ENCODE measurements at places on chromosomes 16 and 17.

DNA sequence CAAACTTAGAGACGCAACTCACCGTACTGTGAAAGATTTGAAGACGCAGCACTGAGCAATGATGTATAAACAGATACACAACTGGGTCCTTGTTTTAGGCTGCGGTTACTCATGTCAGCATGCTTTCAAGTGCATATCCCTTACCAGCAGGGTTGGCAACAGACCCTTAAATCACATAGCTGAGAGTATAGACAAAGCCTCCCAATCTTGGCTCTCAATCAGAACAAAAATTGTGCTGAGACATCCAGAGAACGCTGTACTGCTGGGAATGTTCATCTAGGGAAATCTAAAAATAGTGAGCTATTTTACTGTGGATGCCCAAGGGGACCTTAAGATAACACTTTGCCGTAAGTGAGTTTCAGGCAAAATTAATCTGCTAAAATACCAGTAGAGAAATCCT is 84.4 kb upstream of the NUDT7 start:
- no peak overlapping the region for H3K4me3 ChIP-seq
- DNase-seq = no peak
- no peaks in the 10 kb centered on the region for H3K27me3 ChIP-seq
- H3K27ac ChIP-seq = no peak overlapping the region
- no peaks in the 10 kb centered on the region for H3K4me1 ChIP-seq

DNA sequence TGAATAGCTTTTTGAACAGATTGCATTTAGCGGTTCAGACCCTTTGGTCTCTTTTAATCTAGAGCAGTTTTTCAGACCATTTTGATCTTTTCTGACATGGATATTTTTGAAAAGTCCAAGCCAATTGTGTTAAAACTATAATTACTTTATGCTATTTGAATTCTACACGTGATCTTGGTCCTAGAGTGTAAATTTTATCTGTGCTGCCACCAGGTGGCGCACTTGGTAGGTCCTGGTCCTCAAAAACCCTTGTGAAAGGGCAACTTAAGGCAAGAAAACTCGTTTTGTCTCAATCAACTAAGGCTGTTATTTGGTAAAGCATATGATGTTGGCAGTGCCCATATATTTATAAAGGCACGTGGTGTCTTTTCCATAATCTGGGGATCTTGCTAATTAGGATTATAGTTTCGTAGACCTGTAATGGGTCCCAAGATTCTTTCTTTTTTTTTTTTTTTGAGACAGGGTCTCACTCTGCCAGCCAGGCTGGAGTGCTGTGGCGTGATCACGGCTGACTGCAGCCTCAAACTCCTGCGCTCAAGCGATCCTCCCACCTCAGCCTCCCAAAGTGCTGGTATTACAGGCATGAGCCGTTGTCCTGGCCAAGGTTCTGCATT is 43.9 kb upstream of the TEX2 start:
- no peak overlapping the region for H3K4me3 ChIP-seq
- no peak overlapping the region for H3K27ac ChIP-seq
- H3K4me1 ChIP-seq = peaks cover 2% of the 10 kb centered on the region
- no peaks in the 10 kb centered on the region for H3K27me3 ChIP-seq

- H3K36me3 ChIP-seq = no peaks in the 10 kb centered on the region
- H3K27ac ChIP-seq = no peak overlapping the region
- peaks cover 2% of the 10 kb centered on the region for H3K4me1 ChIP-seq
- peaks cover 3% of the 10 kb centered on the region for H3K27me3 ChIP-seq
- DNase-seq = no peak
Observed at GRCh38 chr17:8664456-8665126, 34.1 kb upstream of the MYH10 start.

- H3K27ac ChIP-seq = no peak overlapping the region
- no peaks in the 10 kb centered on the region for H3K36me3 ChIP-seq
- DNase-seq = no peak
Observed at GRCh38 chr17:45451131-45451530, 18.5 kb upstream of the ARHGAP27 start.

- DNase-seq = no peak
- no peaks in the 10 kb centered on the region for H3K27me3 ChIP-seq
- H3K36me3 ChIP-seq = peaks cover 16% of the 10 kb centered on the region
- peak overlapping the region; percentile 95 for H3K27ac ChIP-seq
- H3K4me3 ChIP-seq = peak overlapping the region; percentile 32
Observed at GRCh38 chr17:8153525-8153956, 1.3 kb upstream of the PER1 start.

DNA sequence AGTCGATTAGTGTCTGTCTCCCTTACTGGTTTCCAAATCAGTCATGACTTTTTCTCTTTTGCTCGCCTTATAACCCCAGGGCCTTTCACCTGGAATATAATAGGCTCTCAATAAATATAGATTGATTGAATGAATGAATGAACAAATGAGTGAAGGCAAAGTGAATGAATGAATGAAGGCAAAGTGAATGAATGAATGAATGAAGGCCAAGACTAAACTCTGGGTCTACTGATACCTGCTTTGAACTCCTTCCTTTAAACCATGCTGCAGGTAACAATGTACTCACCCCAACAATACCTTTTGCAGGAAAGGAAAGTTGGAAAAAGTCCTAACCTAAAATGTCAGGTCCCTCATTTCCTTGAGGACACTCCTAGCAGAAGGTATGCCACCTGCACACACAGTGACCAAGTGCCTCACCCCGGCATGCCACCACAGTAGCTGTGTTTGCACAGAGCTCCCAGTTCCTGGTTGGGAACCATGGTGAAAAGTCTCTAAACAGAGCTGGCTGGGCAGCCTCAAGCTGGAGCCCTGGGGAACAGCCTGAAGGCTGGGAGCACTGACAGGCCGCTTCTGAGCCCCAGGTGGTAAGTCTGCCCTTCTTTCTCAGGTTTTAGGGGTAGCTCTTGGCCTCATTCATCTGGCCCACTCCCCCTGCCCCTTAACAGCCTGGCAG is 42.7 kb upstream of the ANKFN1 start:
- H3K36me3 ChIP-seq = no peaks in the 10 kb centered on the region
- H3K27ac ChIP-seq = no peak overlapping the region
- no peaks in the 10 kb centered on the region for H3K4me1 ChIP-seq
- no peak for DNase-seq

DNA sequence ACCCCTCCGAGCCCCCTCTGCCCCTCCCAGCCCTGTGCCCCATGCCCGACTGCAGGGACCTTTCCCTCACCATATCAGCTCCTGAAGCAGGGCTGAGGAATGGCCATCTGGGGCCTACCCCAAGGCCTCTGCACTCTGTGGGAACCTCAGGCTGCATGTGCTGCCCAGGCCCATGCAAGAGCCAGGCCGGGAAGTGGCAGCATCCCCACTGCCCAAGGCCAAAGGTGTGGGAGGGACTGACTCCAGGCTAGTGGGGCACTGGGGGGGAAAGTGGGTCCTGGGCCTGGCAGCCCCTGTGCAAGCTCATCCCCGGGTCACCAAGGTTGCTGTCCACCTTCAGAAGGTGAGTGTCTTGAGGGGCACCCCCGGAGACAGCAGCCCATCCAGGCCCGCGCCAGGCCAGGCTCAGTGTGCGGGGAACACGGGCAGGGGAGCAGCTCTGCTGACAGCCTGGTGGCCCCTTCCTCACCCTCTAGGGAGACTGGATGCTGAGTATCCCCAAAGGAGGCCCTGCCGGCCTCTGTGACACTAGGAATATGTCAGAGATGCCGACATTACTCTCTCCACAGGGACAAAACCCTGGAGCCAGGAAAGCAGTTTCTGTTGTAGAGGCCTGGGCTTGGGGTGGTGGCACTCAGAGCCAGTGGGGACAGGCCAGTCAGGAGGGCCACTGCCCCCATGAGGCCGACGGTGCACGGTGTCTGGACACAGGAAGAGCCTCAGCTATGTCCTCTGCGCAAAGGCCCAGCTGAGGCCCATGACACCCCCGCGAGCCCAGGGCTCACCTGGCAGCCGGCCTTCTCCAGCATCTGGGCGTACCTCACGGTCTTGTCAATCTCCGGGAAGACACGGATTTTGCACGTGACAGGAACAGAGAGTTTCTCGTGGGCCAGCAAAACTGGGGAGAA is 3.3 kb downstream of the DUS1L start:
- no peaks in the 10 kb centered on the region for H3K27me3 ChIP-seq
- DNase-seq = no peak
- H3K4me3 ChIP-seq = no peak overlapping the region
- peaks cover 44% of the 10 kb centered on the region for H3K36me3 ChIP-seq
- H3K27ac ChIP-seq = no peak overlapping the region

GRCh38 chr17:4768298-4768697 is 3.4 kb upstream of the TM4SF5 start:
- H3K36me3 ChIP-seq = no peaks in the 10 kb centered on the region
- no peak overlapping the region for H3K27ac ChIP-seq
- H3K4me1 ChIP-seq = no peaks in the 10 kb centered on the region
- H3K27me3 ChIP-seq = no peaks in the 10 kb centered on the region
- no peak overlapping the region for H3K4me3 ChIP-seq
- DNase-seq = no peak

DNA sequence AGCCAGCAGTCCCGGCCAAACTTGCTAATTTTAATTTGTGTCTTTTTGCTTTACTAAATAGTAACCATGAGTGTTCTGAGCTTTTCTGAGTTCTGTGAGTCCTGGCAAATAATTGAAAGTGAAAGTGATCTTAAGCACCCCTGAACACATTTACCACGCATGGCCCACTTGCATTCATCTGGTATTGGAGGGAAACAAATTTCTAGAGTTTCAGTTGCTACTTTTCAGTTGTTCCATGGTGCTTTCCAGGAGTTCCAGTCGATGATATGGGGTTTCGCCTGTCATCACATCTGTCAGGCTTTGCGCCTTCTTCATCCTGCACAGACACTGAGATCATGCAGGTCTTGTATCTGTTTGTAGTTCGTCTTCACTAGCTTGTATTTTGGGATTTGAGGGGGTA is 44.1 kb downstream of the CRLF3 start:
- no peak overlapping the region for H3K27ac ChIP-seq
- H3K4me1 ChIP-seq = no peaks in the 10 kb centered on the region
- H3K36me3 ChIP-seq = peaks cover 6% of the 10 kb centered on the region

GRCh38 chr16:62408760-62409159 is 372.5 kb upstream of the CDH8 start:
- no peaks in the 10 kb centered on the region for H3K36me3 ChIP-seq
- no peak overlapping the region for H3K4me3 ChIP-seq
- H3K4me1 ChIP-seq = peaks cover 2% of the 10 kb centered on the region
- no peaks in the 10 kb centered on the region for H3K27me3 ChIP-seq
- DNase-seq = peak; percentile 5

GRCh38 chr17:21008160-21008915 is 34.5 kb downstream of the USP22 start:
- no peak for DNase-seq
- H3K27me3 ChIP-seq = no peaks in the 10 kb centered on the region
- no peaks in the 10 kb centered on the region for H3K4me1 ChIP-seq
- no peak overlapping the region for H3K27ac ChIP-seq
- peaks cover 100% of the 10 kb centered on the region for H3K36me3 ChIP-seq

GRCh38 chr16:11005611-11005975 is 61.2 kb downstream of the CLEC16A start:
- H3K4me1 ChIP-seq = peaks cover 20% of the 10 kb centered on the region
- H3K36me3 ChIP-seq = peaks cover 2% of the 10 kb centered on the region
- H3K27me3 ChIP-seq = no peaks in the 10 kb centered on the region
- H3K27ac ChIP-seq = no peak overlapping the region

DNA sequence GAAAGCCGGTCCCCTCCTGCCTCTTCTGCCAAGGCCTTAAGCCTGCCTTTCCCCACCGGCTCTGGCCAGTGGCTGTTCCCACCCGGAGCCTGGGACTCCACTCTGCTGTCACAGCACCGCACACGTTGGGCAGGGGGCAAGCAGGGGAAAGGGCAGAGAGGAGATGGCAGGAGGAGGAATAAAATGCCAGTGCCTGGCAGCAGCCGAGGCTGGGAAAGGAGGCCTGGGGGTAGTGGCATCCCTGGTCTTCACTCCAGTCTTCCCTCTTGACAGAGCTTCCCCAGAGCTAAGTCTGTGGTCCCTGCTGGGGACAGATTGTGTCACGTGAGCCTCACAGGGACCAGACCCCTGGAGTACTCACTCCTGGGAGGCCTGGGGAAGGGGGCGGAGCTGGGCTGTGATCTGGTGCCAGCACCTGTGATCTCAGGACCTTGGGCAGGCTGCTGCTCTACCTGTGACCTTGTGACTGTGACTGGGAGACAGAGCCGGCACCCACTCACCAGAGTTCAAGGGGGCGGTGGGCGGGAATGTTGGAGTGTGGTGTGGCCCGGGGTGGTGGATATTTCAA is 97.2 kb upstream of the GSE1 start:
- no peak overlapping the region for H3K4me3 ChIP-seq
- no peaks in the 10 kb centered on the region for H3K27me3 ChIP-seq
- no peak for DNase-seq
- H3K4me1 ChIP-seq = peaks cover 27% of the 10 kb centered on the region
- H3K36me3 ChIP-seq = no peaks in the 10 kb centered on the region

GRCh38 chr16:58862334-58863021 is 128.4 kb upstream of the GOT2 start:
- no peaks in the 10 kb centered on the region for H3K4me1 ChIP-seq
- no peak overlapping the region for H3K27ac ChIP-seq
- H3K4me3 ChIP-seq = no peak overlapping the region
- no peaks in the 10 kb centered on the region for H3K27me3 ChIP-seq

- H3K36me3 ChIP-seq = peaks cover 5% of the 10 kb centered on the region
- H3K27me3 ChIP-seq = no peaks in the 10 kb centered on the region
Observed at GRCh38 chr17:57552114-57552624, 192.9 kb downstream of the CCDC182 start.

- H3K27me3 ChIP-seq = peaks cover 6% of the 10 kb centered on the region
- H3K36me3 ChIP-seq = no peaks in the 10 kb centered on the region
- H3K4me3 ChIP-seq = no peak overlapping the region
- no peak overlapping the region for H3K27ac ChIP-seq
- DNase-seq = peak; percentile 54
Observed at GRCh38 chr17:75601057-75601987, 13.7 kb downstream of the MYO15B start.

GRCh38 chr17:2683912-2684311 is 27.7 kb downstream of the CLUH start:
- no peak for DNase-seq
- no peak overlapping the region for H3K27ac ChIP-seq
- H3K36me3 ChIP-seq = peaks cover 66% of the 10 kb centered on the region
- H3K4me1 ChIP-seq = peaks cover 2% of the 10 kb centered on the region
- no peak overlapping the region for H3K4me3 ChIP-seq

- no peak for DNase-seq
- no peaks in the 10 kb centered on the region for H3K36me3 ChIP-seq
- H3K4me3 ChIP-seq = no peak overlapping the region
- H3K4me1 ChIP-seq = no peaks in the 10 kb centered on the region
Observed at GRCh38 chr16:13038591-13038990, 137.2 kb downstream of the SHISA9 start.

Data from neuronal stem cell (in vitro differentiated cells).